ENCODE measurements at places on chromosomes 3 and 15. TPM values are rescaled to one million over a fixed set of nuclear protein-coding genes. Genes with fewer than 3 reads are reported as not detected.

The IP6K1 gene
- total RNA-seq: 49.9 TPM

- H3K4me3 ChIP-seq: no peak overlapping the region
- no peaks in the 10 kb centered on the region for H3K4me1 ChIP-seq
- H3K27me3 ChIP-seq: peaks cover 22% of the 10 kb centered on the region
- no peak for DNase-seq
- H3K36me3 ChIP-seq: no peaks in the 10 kb centered on the region
- H3K27ac ChIP-seq: no peak overlapping the region
Observed at GRCh38 chr3:49563766-49564165, 9.5 kb downstream of the BSN start.

The DOCK3 gene
- 1.9 TPM for total RNA-seq

GRCh38 chr15:34588046-34588674 lies 4.7 kb upstream of the GOLGA8B start:
- H3K27ac ChIP-seq: peak overlapping the region; percentile 3
- DNase-seq: peak; percentile 41
- H3K27me3 ChIP-seq: peaks cover 10% of the 10 kb centered on the region

The NOX5 gene
- total RNA-seq: 0.05 TPM

DNA sequence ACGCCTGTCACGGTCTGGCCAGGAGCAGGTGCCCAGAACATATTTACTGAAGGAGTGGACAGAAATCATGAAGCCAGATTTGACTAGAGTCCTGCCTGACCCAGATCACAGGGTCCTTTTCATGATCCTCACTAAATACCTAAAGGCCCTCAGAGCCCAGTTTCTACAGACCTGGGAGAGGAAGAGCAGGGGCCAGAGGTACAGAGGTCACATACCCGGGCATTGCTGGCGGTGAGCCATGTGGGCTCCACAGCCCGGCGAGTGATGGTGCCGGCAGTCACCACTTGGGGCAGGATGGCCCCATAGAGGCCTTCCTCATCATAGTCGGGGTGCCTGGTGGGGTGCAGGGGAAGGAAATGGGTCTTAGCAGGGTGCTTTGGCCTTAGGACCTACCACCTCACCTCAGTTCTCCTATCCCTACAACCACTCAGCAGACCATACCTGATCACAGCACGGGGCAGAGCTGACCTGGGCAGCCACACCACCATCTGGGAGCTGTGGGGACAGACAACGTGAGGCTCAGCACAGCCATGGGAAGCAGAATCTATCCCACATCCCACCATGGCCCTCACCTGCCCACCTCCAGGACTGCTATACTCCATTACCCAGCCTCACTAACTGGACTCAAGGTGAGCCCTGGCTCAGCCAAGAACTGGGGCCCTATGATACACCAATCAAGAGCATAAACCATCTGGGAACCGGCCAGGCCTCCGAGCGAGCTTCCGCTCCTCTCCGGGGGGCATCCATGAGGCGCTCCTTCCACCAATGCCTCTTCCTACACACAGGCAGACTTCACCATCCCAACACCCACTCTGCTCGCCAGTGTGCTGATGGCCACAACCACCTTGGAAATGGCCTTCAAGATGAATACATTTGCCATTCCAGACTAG lies 12.9 kb downstream of the POLG start:
- H3K4me1 ChIP-seq: peaks cover 2% of the 10 kb centered on the region
- H3K27me3 ChIP-seq: no peaks in the 10 kb centered on the region
- no peak for DNase-seq

- H3K4me1 ChIP-seq: peaks cover 7% of the 10 kb centered on the region
- no peak overlapping the region for H3K27ac ChIP-seq
- DNase-seq: no peak
- no peak overlapping the region for H3K4me3 ChIP-seq
- no peaks in the 10 kb centered on the region for H3K36me3 ChIP-seq
Observed at GRCh38 chr15:43505738-43506137, 11.7 kb upstream of the MAP1A start.

GRCh38 chr3:54345847-54346375 lies 223.6 kb downstream of the CACNA2D3 start:
- no peak overlapping the region for H3K4me3 ChIP-seq
- DNase-seq: no peak
- H3K27ac ChIP-seq: no peak overlapping the region
- H3K4me1 ChIP-seq: no peaks in the 10 kb centered on the region

DNA sequence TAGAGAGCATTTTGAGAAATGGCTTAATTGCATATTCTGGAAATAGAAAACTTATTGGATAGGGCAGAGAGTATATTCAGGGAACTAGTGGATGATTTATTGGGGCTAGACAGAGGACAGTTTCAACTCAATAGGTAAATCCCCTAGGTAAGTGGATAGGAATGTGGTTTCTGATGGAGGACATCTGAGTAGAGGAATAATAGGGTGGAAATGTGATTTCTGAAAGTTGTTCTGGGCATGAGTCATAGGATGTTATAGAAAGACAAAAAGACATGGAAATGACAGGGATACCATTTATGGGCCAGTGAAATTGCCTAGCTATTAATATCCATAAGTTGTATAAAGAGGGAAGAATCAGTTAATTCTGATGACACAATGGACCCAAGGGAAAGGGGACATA lies 563.3 kb upstream of the GOLIM4 start:
- no peaks in the 10 kb centered on the region for H3K36me3 ChIP-seq
- no peak overlapping the region for H3K27ac ChIP-seq
- DNase-seq: no peak
- H3K4me1 ChIP-seq: no peaks in the 10 kb centered on the region
- H3K4me3 ChIP-seq: no peak overlapping the region
- no peaks in the 10 kb centered on the region for H3K27me3 ChIP-seq

- H3K27ac ChIP-seq: no peak overlapping the region
- DNase-seq: no peak
- no peak overlapping the region for H3K4me3 ChIP-seq
- peaks cover 11% of the 10 kb centered on the region for H3K27me3 ChIP-seq
Observed at GRCh38 chr3:124492824-124493223, 237.4 kb upstream of the UMPS start.

- no peaks in the 10 kb centered on the region for H3K4me1 ChIP-seq
- H3K27me3 ChIP-seq: no peaks in the 10 kb centered on the region
- no peak overlapping the region for H3K4me3 ChIP-seq
- no peak for DNase-seq
- H3K36me3 ChIP-seq: no peaks in the 10 kb centered on the region
Observed at GRCh38 chr3:177936721-177937120, 599.5 kb upstream of the KCNMB2 start.

DNA sequence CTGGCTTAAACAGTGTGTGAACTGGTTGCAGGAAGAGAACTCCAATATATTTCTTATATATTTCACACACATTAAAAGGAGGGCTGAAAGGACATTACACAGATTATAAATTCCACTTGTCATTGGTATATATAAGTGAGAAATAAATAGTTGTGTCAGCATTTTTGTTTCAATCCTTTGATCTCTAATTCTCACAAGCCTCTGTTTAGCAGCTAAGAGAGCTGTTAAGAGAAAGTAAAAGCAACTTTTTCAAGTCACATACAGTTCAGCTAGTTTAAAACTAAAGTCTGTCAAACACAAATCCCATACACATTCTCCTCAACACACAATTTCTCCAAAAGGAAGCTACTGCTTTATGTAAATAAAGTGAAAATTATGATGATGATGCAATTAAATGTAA lies 70.5 kb upstream of the CCDC39 start:
- H3K27ac ChIP-seq: no peak overlapping the region
- H3K36me3 ChIP-seq: no peaks in the 10 kb centered on the region
- no peak for DNase-seq
- no peaks in the 10 kb centered on the region for H3K4me1 ChIP-seq
- peaks cover 2% of the 10 kb centered on the region for H3K27me3 ChIP-seq

GRCh38 chr15:67820992-67821783 lies 4.1 kb upstream of the SKOR1 start:
- peaks cover 25% of the 10 kb centered on the region for H3K4me1 ChIP-seq
- DNase-seq: peak; percentile 19
- H3K36me3 ChIP-seq: peaks cover 9% of the 10 kb centered on the region
- peaks cover 39% of the 10 kb centered on the region for H3K27me3 ChIP-seq
- no peak overlapping the region for H3K27ac ChIP-seq
